Spinal cord (tissue), 10 donors: ENCODE measurements at places on chromosomes 3 and 15.
A peak's percentile ranks its signal among the peaks of the same experiment; 100 is the strongest.

DNA sequence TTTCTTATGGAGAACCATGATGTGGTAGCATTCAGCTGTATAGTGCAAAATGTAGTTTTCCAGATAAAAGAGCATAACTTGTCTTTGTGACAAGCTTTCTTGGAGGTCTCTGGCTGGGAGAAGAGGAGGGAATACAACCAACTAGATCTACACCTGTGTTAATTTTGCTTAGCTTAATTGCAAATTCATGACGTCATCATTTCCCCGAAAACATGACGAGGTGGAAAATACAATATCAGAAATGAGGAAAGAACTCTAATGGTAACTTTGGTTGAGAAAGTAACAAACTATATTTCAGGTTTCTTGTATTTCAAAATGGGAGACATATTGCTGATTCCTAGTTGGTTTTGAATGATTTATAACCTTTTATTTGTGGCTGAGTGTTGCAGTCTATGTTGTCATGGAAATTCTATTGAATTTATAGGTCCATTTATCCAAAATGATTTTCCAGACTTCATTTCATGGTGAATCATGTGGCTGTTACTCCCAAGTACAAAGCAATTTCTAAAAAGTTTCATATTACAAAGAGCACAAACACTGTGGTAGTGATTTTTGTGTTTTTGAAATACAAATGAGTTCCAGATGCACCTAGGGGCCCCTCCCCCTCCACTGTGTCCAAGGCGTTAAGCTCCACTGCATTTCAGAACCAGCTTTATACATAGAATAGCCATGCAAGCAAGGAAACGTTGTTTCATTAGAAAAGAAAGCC, 307.2 kb downstream of the FEZF2 start:
- DNase-seq = peak; percentile 33

DNA sequence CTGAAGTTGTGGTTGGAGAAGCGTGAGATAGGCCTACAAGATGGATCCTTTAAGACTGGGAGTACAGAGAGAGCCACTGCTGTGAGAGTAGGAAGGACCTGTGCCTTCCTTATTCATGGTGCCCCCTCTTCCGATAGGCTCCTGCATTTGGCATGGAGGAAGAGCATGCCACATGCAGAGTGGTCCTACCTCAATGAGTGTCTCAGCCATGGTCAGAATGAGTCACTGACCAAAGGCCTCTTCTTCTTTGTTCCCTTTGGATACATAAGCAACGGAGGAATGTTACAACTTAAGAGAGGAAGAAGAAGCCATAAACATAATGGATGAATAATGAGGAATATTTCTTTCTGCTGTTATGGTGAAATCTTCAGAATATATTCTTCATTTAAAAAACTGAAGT, 681.2 kb upstream of the GRM7 start:
- no peak for DNase-seq

DNA sequence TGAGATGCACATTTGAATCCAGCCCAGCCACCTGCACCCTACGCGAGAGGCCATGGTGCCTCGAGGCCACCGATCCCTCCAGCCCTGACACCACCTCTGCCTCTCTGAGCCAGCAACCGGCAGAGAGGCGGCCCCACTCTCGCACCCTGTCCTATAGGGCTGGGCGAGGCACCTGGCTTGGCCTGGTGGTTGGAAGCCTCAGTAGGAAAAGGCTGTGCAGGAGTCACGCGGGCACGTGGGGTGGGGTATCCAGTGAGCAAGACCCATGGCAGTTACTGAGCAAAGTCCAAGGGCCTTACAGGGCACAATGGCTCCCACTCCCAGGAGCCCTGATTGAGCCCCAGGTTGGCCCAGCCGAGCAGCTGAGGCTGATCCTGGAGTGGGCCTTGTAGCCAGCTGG, 12.4 kb upstream of the DUSP7 start:
- DNase-seq = no peak

DNA sequence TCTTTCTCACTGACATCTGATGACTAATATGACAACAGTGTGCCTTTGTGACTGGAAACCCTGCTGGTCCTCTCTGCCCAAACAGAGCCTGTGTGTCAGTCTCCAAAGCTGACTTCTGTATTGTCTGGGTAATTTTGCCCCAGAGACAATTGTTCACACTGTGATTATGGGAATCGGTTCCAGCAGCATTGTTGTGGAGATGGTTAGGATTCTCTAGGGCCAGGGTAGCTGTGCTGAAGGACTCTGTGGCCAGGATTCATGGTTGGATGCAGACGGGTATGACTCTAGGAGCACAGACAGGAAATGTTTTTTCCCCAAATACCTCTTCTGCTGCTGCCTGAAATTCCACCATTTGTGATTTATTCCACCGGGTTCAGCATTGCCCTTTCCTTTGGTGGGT, 57.5 kb upstream of the ITGA11 start:
- no peak for DNase-seq

GRCh38 chr3:194489736-194490612, 3.2 kb upstream of the ATP13A3 start:
- no peak for DNase-seq

GRCh38 chr3:151203051-151203420, at the start of gene GPR171:
Gene GPR171 (minus strand): TSS chr3:151203216. CDS start chr3:151199386, 3,830 bp downstream.
- DNase-seq = no peak

DNA sequence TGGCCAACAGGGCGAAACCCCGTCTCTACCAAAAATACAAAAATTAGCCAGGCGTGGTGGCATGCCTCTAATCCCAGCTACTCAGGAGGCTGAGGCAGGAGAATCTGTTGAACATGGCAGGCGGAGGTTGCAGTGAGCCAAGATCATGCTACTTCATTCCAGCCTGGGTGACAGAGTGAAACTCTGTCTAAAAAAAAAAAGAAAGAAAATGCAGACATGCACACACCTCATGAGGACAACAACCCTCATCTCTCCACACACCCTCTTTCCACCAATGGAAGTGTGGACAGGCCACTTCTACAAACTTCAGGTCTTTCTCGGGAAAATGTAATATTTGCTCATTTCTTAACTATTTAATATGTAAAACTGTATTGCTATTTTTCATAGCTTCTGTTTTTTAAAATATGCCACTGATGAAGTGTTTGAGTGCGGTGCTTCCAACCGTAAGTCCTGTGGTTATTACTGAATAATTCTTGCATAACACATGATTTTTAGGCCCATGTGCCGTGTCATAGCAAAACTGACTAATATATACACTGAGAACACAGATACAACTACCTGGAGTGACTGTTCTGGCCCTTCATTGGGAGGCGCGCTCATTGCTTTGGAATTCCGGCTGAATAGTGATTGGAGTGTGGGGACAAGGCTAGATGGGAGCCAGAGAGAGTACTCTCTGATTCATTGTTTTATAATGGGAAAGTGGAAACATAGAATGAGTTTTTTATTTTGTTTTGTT, 23.1 kb downstream of the LRRC31 start:
- no peak for DNase-seq

DNA sequence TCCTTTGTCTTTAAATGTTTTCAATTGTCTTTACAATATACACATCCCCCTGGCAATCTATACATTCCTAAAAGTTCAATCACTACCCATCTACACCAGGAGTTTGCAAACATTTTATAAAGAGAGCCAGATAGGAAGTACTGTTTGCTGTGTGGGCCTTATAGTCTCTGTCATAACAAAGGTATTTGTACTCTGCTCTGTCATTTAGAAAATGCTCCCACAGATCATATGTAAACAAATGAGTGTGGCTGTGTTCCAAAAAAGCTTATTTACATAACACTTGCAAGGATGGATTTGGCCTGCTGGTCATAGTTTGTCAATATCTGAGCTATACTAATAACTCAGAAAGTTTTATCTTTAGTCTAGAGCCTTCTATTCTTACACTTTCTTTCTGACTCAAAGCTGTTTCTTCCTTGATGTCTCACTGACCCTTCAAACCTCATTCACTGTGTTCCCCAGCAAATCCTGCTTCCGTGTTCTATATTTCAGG, 511.9 kb downstream of the GBE1 start:
- DNase-seq = no peak

DNA sequence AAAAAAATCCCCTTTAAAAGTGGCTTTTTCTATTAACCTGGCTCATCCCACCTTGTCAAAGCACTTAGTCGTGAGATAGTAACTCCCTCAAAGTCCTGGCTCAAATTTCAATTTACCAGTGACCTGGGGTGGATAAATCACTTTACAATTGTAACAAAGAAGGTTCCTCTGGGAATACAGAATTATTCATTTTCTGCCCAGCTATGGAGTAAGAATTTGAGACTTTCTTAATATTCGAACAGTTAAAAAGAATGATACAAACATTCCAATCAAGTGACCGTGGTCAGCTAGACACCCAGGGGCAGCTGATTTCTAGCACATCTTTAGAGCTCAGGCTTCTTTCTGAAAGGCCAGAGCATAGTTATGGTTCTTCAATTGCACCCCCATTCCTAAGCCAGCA, 291.0 kb upstream of the TGFBR2 start:
- DNase-seq = no peak

DNA sequence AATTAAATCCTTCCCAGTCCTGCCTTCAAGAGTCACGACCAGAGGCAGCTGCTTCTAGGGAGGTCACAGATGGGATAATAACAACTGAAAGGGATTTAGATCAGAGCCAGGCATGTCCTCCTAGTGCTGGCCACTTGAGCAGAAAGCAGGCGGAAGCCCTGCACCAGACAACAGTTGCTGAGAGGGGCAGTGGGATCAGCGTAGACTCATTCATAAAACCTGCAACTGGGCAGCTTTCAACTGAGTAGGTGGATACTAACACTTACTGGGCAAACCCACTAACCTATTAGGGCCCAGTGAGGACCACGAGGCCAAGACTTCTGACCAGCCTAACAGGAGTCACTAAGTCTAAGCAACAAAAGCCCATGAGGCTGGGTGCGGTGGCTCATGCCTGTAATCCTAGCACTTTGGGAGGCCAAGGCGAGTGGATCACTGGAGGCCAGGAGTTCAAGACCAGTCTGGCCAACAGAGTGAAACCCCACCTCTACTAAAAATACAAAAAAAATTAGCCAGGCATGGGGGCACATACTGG, 67.0 kb downstream of the DAPK2 start:
- no peak for DNase-seq

- DNase-seq = no peak
Observed at GRCh38 chr3:52801839-52802238, 7.2 kb downstream of the ITIH3 start.

DNA sequence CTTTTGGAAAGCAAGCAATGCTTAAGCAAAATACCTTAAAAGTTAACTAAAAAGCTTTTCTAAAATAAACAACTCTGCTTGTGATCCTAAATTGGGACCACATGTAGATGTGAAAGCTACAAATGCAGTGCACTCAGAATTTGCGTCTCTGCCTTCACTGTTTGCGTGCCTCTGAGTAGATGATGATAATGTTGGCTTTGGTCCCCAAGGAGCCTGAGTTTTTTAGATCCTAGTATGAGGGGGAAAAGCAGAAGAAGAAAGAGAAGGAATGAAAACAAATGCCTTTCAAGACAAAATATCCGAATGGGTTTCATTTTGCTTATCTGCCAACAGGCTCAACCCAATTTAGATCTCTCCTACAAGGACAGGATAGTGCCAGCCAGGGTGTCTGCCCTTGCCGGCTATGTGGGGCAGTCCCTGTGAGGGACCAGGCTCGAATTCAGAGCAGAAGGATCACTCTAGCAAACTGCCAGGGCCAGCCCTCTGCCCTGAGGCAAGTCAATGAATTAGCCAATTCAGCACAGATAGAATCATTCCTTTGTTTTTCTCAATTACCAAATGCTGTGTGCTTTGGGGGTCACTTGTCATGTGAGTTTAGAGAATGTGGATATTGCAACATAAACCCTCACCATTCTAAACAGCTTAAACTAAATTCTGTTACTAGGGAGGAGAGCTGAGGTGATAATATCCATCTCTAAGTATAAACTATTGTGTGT, 28.5 kb downstream of the SCG5 start:
- DNase-seq = no peak

DNA sequence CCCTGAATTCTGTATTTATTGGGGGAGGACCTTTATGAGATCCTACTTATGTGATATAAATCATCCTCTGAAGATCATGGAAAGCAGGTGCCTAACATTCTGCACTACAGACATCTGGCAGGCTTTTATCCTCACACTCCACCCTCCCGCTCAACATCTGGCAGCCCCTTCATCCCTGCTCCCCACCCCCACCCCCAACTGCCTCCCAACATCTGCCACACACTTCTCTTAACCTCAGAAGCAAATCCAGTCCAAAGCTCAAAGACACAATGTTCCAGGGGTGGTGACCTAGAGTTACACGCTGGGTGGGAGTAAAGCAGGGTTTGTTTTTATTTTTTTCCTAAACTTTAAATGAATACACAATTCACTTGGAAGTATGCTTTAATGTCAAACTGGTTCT, 184.5 kb upstream of the ATP11B start:
- DNase-seq = no peak

GRCh38 chr3:62669161-62669560, 206.1 kb downstream of the CADPS start:
- no peak for DNase-seq

GRCh38 chr3:184808021-184808420, 3.9 kb upstream of the VPS8 start:
- no peak for DNase-seq

DNA sequence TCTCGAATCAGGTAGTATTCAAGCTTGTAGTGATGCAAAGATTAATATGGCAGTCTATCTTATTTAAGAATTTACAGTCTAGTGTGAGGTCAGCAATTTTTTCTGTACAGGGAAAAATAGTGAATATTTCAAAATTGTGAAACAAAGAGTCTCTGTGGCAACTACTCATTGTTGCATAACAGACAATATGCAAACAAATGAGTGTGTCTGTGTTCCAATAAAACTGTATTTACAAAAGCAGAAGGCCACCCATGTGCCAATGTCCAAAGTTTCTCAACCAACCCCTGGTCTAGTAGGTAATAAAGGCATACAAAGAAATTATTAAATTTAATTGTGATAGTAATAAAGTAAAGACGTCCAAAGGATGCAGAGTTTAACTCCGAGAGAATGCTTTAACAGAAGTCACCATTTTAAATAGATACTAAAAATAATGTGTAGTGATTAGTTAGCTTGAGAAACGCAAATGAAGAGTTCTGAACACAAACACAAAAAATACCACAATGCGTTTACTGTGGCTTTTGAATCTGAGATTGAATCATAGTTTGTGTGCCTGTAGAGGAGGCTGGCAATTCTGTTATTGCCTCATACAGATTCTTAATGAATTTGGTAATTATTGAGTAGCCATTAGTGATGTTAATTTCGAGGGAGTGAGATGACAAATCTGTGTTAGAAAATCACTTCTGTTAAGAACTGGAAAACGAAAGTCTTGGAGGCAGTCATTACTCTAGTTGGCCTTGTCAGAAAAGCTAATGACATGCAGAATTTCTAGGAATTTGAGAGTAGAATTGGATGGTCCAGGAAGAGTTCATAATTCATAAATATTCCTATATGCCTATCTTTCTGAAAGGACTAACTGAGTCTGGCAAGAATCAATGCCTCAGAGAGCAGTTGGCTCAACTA, 48.7 kb downstream of the CADM2 start:
- DNase-seq = no peak

- no peak for DNase-seq
Observed at GRCh38 chr3:151864423-151865101, 8.9 kb upstream of the SUCNR1 start.

- no peak for DNase-seq
Observed at GRCh38 chr15:63990454-63990853, 55.8 kb downstream of the DAPK2 start.

DNA sequence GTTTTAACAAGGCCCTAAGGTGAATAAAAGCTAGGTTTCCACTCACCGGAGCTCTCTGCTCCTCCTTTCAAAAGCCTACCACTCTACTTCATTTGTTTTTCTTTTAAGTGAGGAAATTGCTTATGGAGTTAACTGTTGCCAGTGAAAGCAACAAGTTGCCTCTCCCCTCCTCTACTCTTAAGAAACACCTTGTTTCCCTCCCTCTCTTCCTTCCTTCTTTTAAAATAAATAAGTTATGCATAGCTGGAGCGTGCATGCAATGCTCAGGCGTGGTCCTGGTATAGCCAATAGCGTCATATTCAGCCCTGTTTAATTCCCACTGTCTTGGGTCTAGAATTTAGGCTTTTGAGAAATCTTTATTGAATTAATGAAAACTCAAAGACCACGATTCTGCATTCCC, 101.1 kb upstream of the IGF1R start:
- DNase-seq = no peak
